Fibroblast of the conjunctiva (primary cell): ENCODE measurements at places on chromosomes 4 and X.
A peak's percentile ranks its signal among the peaks of the same experiment; 100 is the strongest.

- no peak for DNase-seq
Measured at GRCh38 chrX:123320622-123321021, 136.5 kb downstream of the GRIA3 start.

- DNase-seq, result no peak
Measured at GRCh38 chr4:174948826-174949225, 30.7 kb downstream of the ADAM29 start.

- no peak for DNase-seq
Measured at GRCh38 chrX:80246271-80246670, 174.0 kb upstream of the TENT5D start.

DNA sequence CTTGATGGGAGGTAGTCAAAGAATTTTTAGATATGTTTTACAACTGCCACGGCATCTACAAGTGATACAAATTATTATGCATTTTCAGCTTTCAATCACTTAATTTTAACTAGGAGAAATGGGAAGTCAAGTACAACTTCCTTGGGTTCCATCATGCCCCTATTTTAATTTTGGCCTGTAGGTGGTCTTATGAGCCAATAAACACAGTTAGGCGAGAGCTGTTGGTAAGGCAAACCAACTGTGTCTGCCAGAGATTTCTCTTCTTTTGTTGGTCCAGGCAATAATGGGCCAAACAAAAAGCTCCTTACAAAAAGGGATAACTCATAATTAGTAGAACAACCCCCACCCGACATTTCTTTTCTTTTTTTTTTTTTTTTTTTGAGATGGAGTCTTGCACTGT lies 63.3 kb upstream of the ARX start:
- DNase-seq, result no peak

DNA sequence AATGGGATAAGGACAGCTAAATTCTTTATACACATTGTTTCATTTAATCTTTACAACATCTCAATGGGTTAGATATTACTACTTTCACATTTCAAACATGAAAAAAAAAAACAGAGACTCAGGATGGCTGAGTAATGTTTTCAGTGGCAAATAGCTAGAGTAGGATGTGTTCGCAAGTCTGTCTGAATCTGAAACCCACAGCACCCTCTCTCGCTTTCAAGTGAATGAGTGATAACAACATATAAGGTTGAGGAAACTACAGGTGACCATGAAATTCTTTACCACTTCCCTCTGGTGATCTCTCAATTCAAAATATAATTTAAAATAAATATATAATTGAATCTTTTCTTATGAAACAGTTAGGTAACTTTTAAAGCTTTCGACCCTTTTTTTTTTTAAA lies 162.6 kb downstream of the PRR32 start:
- no peak for DNase-seq

- DNase-seq, result no peak
Measured at GRCh38 chr4:182770996-182771514, 146.1 kb downstream of the DCTD start.

DNA sequence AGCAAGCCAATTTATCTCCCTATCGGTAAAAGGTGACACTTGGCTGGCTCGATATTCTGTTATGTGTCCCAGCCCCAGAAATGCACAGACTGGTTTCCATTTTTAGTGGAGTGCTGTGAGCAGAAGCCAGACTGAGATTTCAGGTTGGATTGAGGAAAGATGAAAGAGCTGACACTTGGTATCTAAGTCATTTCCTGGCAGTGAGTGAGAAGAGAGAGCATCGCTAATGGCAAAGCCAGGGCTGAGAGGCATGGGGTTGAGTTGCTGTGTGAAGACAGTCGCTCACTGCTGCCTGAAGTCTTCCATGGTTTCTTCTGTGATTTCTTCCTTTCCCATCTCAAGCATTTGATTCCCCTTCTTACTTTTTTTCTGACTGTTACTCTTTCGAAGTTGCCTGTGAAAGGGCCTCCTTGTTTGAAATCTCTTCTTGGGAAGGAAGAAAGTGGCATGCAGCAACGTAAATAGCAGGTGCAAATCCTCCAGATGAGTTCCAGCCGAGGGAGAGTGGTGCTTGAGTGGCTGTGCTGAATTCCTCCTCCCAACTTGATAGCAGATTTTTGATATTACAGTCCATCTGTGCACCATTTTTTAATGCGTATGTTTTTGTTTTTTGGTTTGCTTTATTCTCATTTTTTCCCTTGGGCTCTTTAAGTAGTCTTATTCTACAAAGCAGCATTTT lies 109.2 kb upstream of the LIMCH1 start:
- DNase-seq, result no peak

DNA sequence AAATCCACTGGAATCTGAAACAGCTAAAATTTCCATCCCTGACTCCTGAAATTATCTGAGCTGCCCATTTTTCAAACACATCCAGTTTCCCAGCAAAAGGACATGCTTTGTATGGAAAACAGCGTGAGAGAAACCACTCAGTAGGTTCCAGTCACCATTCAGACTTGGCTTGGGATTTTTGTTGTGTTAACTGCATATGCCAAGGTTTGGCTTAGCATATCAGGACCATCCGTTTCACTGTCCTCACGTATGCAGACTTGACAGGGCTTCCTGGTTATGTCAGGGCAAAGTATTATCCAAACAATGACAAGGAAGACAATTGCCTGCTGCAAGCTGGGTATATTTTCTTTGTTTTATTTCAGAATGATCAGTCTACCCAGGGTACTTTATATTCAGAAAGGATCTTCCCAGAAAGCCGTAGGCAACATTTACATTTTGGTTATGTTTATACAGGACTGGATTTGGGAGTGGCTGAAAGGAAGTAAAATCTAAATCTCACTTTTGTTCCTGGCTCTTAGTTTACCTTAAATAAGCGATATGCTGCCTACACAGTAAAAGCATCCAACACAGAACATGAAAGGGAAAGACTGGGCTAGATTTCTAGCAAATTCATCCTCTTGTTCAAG lies 41.3 kb upstream of the CCKAR start:
- no peak for DNase-seq

GRCh38 chr4:182924497-182924896 lies 7.3 kb upstream of the DCTD start:
- DNase-seq, result no peak

DNA sequence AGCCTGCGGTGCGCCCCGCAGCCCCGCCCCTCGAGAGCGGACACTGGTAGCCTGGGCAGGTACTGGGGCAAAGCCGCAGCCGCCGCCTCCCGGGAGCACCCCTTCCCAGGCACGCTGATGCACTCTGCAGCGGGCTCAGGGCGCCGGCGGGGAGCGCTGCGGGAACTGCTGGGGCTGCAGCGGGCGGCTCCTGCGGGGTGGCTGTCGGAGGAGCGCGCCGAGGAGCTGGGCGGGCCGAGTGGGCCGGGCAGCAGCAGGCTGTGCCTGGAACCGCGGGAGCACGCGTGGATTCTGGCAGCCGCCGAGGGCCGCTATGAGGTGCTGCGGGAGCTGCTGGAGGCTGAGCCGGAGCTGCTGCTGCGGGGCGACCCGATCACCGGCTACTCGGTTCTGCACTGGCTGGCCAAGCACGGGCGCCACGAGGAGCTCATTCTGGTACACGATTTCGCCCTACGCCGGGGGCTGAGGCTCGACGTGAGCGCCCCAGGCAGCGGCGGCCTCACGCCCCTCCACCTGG lies 401 bp downstream of the SOWAHD start:
- no peak for DNase-seq

DNA sequence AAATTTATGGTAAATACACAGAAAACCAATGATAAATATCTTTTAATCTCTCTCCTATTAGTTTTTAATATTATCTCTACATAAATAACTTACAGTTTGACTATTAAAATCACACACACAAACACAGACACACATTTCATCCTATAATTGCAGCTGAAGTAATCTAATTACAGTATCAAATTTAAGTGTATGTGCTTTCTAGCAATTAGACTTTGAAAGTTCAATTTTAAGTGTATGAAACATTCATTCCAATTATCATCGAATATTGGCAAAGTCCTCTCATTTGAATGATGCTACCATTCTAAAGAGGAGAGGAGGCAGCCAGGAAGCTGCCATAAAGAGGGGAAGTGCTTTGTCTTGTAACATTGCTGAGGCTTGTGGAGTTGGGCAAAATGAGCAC lies 221.2 kb upstream of the PABPC4L start:
- DNase-seq, result no peak

GRCh38 chrX:4708970-4709760 lies 995.7 kb upstream of the PRKX start:
- no peak for DNase-seq

DNA sequence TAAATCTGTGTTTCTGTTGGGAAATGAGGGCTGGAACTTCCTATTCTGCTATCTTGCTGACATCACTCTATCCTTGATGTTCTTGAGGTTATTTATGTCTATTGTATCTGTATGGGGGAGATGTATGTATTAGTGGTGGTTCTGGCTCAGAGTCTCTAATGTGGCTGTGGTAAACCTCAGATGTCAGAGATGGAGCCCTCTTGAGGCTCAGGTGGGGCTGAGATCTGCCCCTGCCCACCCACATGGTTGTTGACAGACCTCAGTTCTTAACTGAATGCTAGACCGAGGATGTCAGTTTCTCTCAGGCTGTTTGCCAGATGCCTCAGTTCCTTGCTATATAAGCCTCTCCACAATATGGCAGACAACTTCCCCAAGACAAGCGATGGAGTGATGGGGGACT lies 3.3 kb upstream of the CPE start:
- DNase-seq, result no peak

- no peak for DNase-seq
Measured at GRCh38 chr4:32864713-32865351, 2144.7 kb downstream of the PCDH7 start.

- DNase-seq, result no peak
Measured at GRCh38 chrX:120358737-120359456, 3.0 kb upstream of the ATP1B4 start.

DNA sequence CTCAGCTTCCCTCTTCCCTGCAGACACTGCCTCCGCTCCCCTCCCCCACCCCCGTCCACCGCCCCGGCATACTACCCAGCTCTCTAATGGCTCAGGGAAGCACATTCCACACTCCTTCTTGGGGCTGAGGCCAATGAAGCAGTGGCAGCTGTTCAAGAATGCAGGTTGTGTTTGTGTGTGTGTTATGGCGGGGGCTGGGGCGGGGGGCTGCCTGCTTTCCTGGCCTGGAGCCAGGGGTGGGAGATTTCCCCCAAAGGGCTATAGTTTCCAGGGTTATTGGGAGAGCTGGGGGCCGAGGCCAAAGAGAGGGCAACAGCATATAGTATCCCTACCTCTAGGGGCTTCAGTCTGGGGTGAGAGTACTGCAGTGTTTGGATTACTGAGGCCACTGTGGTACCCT lies 149.4 kb downstream of the EFNB1 start:
- no peak for DNase-seq

GRCh38 chrX:53732797-53733196 lies 46.3 kb upstream of the HUWE1 start:
- no peak for DNase-seq

DNA sequence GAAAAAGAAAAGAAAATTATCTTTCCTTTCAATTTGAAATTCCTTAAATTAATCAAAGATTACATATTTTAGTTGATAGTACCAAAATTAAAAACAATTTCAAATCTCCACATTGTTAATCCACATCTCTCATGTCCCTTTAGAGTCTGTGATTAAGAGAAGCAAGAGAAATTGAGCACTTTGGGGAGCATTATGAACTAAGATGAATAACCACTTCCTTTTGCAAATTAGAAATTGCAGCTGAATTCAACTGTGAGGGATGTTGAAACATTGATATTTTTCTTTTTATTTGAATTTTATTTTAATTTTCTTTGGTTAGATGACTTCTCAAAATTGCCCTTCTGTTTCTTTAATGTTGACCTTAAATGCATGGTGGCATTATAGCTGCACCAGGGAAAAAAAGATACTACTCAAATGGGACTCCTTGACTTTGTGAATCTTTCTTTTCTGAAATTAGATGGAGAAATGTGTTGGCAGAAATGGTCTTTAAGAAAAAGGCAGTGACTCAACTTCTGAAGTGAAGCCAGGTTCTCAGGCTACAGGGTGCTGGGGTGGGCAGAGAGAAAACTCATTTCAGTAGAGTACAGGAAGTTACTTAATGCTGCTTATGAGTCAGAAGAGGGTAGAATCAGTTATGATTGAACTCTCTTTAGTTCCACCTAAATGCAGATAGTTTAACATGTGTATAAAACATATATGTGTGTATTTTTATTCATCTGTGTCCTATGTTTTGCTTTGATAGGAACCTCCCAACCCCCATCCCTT lies 92.0 kb upstream of the TNIP3 start:
- DNase-seq, result peak; percentile 87

- no peak for DNase-seq
Measured at GRCh38 chr4:152618971-152619370, 60.8 kb downstream of the TMEM154 start.

GRCh38 chr4:110638089-110638746 lies 15.3 kb upstream of the PITX2 start:
- no peak for DNase-seq

- DNase-seq, result no peak
Measured at GRCh38 chr4:158826882-158827281, 58.1 kb downstream of the FNIP2 start.

DNA sequence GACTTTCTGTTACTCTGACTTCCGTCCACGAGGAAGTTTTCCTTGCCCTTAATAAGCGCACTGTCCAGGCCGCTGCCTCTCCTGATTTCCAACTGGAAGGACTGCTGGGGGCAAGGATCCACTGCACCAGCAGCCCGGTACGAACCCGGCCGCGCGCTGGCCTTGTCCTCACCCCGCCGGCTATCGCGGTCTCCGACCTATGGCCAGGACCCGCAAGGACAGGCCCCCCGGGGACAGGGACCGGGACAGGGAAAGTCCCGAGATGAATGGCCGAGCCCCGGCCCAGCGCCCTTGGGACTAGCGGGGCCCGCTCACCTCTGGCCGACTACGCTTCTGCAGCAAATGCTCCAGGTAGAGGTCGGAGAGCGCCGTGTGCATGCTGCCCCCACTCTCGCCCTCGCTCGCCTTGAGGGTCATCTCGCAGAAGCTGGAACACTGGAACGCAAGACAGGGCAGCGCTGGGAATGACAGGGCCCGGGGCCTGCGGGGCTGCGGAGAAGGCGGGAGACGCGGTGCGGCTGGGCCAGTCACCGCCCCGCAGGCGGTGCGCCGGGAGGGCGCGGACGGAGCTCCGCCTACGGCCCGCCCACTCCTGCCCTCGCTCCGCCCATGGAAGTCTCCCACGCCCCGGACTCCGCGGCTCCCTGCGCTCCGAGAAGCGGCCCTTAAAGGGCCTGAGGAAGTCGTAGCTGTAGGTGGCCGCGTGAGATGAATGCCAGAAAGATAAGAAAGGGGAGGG lies at the start of gene MPP1:
Gene MPP1, minus strand, starts transcription at position 529 of the 739 bp plus-strand sequence. Its CDS starts 112 bp downstream, at position 417.
- peak; percentile 33 for DNase-seq

DNA sequence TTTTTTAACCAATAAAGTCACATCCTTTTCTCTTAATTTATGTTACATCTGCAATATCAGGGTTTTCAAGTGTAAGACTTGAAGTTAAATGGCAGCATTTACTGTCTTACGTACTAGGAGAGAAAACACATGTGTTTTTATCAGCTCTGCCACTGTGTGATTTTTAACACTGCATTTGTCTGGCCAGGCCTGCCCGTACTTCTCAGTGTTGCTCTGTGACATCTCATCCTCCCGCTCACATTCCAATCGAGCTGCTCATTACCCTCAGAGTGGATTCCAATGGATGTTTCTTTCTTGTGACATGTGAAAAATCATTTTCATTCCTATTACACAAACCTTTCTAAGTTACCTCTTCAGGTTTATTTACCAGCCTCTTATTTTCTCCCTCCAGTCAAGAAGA lies 420.3 kb downstream of the FAT4 start:
- peak; percentile 67 for DNase-seq
